ENCODE measurements at places on chromosomes 5 and 9.

- DNase-seq, result no peak
These were observed 27.1 kb upstream of the SRP19 start for GRCh38 chr5:112833971-112834370.

- DNase-seq, result no peak
These were observed 5.7 kb upstream of the PTGR1 start for GRCh38 chr9:111605041-111605559.

DNA sequence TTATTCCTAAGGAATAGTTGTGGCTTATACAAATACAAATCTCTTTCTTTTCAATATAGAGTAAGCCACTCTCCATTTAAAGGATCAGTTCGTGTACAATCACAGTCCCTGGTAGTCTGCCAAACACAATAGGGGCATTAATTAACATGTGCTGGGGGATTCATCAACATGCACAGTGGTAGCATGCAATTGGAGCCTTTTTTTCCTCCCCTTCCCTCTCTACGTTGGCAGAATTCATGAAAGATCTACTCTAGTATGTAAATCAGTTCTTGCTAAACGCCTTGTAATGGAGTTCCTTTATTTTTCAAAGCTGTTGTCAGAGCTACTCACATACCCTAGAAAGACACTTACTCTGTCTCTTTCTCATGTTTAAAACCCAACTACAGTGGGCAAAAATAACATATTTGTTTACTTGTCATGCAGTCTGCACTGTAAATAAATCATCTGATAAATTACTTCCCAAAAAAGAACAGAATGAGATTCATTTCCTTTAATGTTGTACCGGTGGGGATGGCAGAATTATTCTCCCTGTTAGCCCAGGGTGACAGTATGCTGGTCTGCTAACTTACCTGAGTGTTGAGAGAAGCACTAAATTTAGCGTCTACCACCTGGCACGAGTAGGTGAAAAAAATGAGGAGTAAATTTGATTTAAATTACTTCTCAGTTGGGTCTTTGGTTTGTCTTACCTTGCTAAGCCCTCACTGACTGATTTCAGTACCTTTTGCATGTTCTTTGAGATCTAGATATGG is 341.5 kb upstream of the CCNH start:
- DNase-seq, result no peak

DNA sequence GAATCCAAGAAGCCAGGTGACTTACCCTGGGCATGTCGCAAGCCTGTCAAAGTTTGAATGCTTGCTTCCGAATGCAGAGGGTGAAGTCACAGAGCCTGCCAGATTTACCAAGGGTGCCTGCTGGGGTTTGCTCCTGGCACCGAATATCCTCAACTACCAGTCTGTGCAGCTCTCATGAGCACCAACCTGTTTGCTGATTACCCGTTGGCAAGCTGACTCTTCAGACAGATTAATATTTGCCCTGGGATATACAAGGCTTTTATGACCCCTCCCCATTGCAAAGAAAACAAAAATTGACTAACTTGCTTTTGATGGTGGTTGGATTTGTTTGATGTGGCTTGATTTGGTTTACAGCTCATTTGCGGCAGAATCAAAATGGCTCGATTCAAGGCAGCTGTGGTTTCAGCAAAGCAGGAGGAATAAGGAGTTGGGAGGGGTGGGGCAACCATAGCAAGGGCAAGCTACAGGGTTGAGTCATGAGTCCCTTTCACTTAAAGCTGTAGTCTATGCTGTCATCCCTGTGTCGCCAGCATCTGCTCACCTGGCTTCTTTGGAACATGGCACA is 82.3 kb upstream of the AGXT2 start:
- no peak for DNase-seq

DNA sequence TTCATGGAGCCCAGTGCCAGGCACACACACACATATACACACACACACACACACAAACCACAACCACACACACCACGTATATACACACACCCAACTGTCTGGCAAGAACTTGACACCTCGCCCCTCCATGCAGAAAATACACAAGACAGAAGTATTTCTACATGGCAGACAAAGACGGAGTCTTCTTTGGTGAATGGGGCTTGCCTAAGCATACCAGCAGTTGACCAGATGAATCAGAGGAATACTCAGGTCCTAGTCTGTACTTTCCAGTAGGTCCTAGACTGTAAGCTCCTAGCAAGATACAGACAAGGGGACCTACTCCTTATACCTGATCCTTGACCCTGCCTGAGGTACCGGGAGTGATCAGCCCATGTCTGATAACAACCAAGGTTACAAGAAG is 60.1 kb downstream of the SIL1 start:
- DNase-seq, result no peak

DNA sequence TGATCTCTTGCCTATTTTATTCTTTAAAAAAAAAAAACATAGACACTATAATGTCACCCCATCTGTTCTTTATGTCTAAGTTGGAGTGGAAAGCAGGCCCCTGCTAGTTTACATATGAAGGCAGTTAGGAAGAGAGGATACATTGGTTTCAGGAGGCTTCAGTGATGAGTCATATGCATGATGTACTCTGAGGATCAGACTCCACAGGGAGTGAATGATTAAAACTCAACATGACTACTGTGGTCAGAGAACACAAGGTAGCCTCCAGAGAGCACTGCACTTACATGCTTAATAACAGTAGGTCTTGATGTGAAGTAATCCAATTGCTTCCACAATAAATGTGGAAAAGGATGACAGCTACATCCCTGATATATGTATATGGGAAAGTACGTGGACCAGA is 22.7 kb upstream of the FSTL4 start:
- no peak for DNase-seq

- DNase-seq, result no peak
These were observed 28.9 kb upstream of the ZBTB43 start for GRCh38 chr9:126775926-126776325.

DNA sequence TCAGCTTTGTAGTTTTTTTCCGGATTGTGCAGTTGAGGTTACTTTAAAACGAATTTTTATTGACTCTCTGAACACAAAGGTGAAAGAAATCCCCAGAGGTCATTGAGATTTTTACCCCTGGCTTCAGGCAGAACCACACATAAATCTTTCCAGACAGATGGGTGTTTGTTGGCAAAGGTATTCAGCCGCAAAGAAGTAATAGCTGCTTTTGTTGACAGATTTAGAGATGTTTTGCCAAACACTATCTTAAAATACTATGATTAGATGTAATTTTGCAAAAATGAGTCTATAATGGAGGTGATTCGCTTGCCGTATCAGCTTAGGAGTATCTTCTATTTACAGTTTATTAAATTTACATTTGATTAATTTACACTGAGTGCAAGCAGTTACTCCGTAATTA is 418.3 kb upstream of the CLINT1 start:
- no peak for DNase-seq

GRCh38 chr5:40202814-40203440 is 476.8 kb upstream of the PTGER4 start:
- no peak for DNase-seq

DNA sequence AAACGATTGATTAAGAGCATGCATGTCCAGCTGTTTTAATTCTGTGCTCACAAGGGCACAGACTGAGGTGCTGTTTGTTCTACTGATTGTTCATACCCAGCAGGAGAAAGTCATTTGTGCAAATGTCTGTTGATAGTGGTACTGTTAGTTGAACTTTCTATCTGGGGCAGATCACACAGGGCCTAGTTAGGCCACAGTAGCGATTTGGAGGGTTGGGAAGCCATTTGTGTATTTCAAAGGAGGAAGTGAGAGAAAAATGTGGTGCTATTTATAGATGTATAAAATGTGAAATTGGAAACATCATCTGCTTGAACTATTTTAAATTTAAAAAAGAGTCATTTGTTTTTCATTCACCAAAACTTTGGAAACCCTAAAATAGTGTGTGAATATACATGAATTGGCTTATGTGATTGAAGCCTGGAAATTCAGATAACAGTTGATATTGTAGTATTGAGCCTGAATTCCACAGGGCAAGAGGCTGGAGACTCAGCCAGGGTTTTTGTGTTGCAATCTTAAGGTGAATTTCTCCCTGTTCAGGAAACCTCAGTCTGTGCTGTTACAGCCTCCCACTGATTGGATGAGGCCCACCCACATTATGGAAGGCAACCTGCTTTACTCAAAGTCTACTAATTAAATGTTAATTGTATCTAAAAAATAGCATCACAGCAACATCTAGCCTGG is 162.0 kb upstream of the CDKN2B start:
- DNase-seq, result no peak
